ENCODE measurements at places on chromosomes 12 and 14.

GRCh38 chr12:99390707-99391106, 256.8 kb upstream of the GARIN6 start:
- no peak for DNase-seq

GRCh38 chr12:65568517-65568916, 255.8 kb upstream of the HMGA2 start:
- DNase-seq: no peak

GRCh38 chr12:39846971-39847650, 227.5 kb upstream of the ABCD2 start:
- DNase-seq: no peak

- DNase-seq: no peak
These were observed 77.1 kb upstream of the ANKS1B start for GRCh38 chr12:100061814-100062213.

DNA sequence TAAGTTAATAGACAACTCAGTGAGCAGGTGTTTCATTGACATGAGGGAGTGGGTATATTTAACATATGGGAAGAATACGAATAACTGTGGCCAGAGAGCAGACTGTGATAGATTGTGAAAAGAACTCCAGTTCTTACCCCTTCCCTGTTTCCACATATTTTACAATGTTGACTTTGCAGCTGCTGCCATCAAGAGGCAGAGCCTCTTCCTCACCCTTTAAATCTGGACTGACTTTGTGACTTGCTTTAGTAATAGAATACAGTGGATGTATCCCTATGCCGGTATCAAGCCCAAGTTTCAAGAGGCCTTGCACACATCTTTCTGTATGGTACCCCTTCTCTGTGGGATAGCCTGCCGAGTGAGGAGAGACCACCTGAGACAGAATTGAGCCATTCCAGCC, 356.7 kb downstream of the ETNK1 start:
- no peak for DNase-seq

DNA sequence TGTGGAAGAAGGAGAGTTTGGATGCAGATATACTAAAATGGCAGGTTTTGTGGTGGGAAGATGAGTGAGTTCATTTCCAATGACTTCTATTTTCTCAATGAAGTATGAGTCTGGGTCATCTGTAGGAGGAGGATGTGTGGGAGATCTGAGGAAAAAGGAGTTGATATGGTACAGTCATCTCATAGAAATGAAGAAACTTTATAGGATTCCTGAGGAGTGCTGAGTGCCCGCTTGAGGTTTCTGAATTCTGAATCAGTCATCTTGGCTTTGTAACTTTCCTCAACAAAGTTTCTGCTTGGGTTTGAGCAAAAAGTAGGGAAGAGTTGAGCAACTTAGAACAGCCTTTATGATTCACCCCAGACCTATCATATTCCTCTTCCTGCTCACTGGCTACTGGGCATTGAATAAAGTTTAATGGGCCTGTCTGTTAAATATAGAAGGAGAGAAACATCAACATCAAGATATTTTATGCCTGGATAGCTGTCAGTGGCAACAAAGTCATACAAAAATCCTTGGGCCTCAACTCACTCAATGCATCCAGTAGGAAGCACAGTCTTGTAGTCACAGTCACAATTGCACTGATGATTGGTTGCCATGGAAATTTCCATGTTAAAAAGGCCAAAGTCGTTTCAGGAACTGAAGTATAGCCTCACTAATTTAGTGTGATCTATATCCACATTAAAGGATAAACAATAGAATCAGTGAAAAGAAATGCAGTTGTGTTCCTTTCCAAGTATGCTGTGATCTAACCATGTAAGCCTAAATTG, 284.7 kb downstream of the DUSP6 start:
- no peak for DNase-seq

DNA sequence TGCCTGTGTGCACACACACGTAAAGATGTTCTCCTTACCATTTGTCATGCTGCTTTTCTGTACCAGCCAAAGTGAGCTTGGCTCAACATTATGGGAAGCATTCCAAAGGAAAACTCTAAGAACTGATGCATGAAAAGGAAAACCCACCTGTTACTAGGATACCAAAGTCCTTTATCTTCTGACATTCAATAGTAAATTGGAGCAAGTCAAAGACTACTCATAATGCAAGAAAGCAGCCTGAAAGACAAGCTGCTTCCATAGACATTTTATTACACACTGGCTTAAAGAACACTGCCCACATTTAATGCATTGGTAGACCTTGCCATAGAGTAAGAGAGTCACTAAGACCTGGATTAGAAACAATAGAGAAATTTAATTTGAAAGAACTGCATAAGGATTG, 159.0 kb downstream of the LRIG3 start:
- no peak for DNase-seq

- no peak for DNase-seq
These were observed 387.0 kb downstream of the LRFN5 start for GRCh38 chr14:41993687-41994086.

- no peak for DNase-seq
These were observed 424.4 kb upstream of the LMO3 start for GRCh38 chr12:17030338-17030737.

- no peak for DNase-seq
These were observed 1.6 kb downstream of the GZMH start for GRCh38 chr14:24607635-24608514.

All from stimulated activated CD4-positive, alpha-beta T cell treated with anti-CD3 and anti-CD28 coated beads, Interleukin-15, amount 100 ng/mL, for 1 hour (primary cell).